Activated T-cell treated with anti-CD3 and anti-CD28 coated beads, Interleukin-2, amount 50 U/mL, for 48 hours (primary cell): ENCODE measurements at places on chromosomes 3 and 15.

GRCh38 chr3:193599393-193599792 is 6.4 kb downstream of the OPA1 start:
- no peak for DNase-seq

DNA sequence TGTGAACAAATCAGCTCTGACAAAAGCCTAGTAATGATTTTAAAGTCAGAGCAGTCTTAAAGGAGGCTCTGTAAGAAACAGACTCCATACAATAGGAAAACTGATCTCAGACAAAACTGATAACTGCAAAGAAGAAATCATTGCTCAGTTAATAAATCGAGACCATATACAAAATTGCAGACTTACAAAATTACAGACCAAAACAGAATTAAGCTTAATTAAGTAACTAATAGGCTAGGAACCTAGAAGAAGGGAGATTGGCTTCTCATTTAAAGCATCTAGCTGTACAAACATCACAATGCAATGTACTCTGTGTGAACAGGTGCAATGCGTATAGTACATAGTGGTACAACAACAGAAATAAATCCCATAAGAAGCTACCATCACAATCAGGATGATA is 46.3 kb downstream of the ZBTB20 start:
- no peak for DNase-seq

DNA sequence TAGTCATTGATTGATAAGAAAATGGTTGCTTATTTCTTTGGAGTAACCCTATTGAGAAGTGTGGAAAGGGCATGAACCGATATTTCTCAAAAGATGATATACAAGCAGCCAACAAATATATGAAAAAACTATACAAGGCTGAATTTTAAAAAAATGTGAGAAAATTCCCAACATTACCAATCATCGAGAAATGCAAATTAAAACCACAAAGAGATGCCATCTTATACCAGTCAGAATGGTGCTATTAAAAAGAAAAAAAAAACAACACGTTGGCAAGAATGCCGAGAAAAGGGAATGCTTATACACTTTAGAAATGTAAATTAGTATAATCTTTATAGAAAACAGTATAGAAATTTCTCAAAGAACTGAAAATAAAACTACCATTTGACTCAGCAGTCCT is 77.7 kb upstream of the ROBO1 start:
- no peak for DNase-seq

DNA sequence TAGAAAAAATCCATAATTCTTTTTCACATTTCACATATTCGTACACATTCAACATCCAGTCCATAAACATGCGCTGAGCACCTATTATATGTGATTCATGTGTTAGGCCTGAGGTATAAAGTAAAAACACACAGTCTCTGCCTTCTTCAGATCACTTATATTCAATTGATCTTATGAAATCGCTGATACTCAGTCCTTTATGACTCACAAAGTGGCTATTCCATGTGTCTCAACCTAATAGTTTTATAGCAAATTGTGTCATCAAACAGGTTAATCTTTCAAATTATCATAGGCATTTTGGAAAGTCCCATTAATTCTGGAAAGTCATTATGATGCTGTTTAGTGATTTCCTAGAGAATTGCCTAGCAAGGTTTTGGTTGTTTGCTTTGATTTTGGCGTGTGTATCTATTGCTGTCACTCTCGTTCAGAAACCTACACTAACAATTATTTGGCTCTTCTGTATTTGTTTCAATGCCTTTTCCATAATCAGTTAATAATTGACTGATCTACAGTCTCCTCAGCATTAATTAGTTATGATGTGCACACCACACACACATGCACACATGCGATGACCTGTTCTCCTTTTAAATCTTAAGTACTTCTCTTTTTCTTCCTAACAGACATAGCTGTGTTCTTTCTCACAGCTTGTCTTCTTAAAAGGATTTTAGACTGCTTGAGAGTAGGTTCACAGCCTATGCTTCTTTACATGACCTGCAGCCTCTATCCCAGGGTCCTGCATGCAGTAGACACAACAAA is 353.1 kb downstream of the MECOM start:
- no peak for DNase-seq

- DNase-seq: no peak
These were observed 91.2 kb downstream of the EOMES start for GRCh38 chr3:27630885-27631284.

- DNase-seq: no peak
These were observed 3.3 kb upstream of the RBSN start for GRCh38 chr3:15102256-15102655.

DNA sequence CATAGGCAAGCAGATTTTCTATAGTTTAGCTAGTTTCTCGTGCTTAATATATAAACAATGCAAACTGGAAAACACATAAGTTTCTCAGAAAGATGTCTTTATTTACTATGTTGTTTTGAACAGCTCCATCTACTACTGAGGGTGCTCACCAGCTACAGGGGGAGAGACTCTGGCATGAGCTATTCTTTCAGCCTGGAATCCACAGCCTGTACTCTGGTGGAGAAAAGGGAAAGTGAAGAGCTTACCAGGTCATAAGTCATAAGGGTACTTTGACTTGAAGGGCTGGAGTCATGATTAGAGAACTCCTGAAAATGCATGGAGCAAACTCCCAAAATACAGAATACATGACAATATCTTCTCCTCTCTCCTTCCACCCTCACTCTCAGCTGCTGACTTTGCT is 4.4 kb upstream of the AVEN start:
- DNase-seq: no peak

GRCh38 chr15:100999369-100999768 is 80.2 kb downstream of the LRRK1 start:
- DNase-seq: no peak

DNA sequence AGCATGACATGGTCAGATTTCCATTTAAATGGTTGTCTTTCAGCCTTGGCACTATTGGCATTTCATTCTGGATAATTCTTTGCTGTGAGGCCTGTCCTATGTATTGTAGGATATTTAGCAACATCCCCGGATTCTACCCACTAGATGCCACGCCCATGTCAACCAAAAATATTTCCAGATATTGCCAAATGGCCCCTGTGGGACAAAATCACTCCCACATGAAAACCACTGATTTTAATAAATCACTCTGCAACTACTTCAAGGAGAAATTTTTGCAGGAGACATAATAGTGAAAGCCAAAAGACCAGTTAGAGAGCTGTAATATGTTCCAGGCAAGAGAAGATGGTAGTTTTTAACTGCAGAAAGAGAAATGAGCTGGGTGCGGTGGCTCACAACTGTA is 55.9 kb upstream of the RARB start:
- no peak for DNase-seq

DNA sequence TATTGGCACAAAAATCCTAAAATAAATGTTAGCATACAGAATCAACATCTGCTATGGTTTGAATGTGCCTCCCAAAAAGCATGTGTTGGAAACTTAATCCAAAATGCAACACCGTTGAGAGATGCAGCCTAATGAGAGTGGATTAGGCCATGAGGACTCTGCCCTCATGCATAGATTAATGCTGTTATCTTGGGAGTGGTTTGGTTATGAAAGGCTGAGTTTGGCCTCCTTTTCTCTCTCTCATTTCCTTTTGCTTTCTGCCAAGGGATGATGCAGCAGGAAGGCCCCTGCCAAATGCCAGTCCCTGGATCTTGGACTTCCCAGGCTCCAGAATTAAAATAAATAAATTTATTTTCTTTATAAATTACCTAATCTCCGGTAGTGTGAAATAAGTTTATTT is 49.4 kb downstream of the SYNM start:
- DNase-seq: no peak

GRCh38 chr3:147215660-147216059 is 190.7 kb downstream of the ZIC4 start:
- DNase-seq: no peak

DNA sequence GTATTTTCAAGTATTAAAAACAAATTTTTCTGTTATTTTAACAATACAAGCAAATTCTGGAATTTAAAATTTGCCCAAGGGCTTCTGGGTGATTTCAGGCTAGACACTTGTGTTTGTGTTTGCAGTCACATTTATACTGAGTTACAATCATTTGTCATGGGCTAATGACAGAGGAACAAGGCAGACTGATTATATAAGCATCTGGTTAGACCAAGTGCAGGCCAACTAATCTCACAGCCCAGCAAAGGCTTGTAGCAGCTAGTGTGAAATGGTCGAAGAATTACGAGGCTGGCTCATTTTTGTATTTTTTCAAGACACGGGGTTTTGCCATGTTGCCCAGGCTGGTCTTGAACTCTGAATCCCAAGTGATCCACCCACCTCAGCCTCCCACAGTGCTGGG is 52.1 kb downstream of the CMTM8 start:
- no peak for DNase-seq
